ENCODE measurements at places on chromosomes 5 and 9.
A peak's percentile ranks its signal among the peaks of the same experiment; 100 is the strongest.

DNA sequence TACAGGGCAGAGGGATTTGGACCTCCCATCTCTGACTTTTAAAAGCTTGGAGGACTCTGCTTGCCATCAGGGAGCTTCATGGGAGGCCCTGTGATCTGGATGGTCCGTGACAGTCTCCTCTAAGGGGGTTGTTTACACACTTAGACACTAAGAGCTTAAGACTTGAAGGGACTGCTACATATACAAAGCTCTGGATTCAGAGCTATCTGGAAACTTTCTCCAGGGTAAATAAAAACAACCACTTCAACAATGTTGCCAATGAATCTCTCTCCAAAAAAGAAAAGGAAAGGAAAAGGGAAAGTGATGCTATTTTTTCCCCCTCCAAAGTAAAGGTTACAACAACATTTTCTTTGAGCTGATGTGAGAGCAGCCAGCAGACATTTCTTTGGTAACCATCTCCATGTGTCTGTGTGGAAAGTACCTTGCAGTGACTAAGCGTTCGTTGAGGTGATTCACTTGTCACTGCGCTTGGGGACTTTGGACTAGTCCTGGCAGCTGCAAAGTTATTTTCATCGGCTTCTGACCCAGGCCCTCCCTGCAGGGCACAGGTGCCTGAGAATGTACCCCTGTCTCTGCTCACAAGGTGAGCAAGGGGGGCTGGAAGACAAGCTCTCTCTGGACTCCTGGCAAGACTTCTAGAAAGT, 262.1 kb upstream of the KLF4 start:
- no peak for DNase-seq

DNA sequence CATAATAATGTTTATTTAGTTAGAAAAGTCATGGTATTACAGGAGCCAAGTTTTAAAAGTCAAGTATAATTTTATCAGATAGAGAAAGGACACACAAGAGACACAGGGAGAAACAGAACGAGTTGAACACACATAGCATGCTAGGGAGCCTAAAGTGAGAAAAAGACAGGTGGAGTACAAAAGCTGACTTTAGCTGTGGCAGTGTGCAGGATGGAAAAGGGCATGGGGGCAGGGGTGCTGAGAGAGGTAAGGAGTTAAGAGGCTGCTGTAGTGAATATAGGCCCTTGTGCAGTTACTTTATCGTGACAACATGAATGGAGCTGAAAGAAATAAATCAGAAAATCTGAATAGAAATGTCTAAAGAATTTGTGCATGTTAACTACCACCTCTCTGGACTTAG, 18.0 kb downstream of the HMGCS1 start:
- DNase-seq = no peak

GRCh38 chr9:16133556-16134227, 580.8 kb downstream of the CCDC171 start:
- DNase-seq = no peak

DNA sequence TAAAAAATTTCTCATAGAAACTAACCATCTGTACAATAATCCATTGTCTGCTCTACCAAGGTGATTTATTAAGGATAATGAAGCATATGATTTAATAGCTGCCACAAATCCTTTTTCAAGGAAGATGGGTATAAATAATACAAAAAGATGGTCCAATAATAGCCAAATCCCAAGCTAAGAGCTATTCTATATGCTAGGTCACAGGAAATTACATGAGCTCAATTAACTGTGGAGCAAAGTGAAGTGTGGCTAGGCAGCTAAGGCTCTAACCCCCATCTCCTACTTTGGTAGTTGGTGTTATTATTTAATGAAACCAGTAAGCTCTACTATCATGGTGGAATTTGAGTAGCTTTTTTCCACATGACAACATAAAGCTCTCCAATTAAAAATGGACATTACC, 1045.0 kb upstream of the DMAC1 start:
- no peak for DNase-seq

DNA sequence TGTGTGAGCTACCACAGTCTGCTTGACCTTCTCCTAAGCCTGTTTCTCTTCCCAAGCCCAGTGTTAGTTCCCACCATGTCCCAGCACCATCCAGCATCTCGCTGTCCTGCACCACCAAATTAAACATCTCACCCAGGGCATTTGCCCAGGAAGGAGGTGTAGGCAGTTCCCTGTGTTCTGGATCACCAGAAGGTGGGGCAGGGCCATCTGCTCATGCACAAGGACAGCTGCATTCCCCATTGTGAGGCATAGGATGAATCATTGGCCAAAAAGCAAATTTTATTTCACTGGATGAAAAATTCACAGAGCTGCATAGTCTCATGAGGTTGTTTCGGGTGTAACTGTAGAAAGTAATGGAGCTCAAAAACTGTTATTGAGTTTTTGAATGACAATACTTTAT, 89.5 kb upstream of the GRIA1 start:
- no peak for DNase-seq

DNA sequence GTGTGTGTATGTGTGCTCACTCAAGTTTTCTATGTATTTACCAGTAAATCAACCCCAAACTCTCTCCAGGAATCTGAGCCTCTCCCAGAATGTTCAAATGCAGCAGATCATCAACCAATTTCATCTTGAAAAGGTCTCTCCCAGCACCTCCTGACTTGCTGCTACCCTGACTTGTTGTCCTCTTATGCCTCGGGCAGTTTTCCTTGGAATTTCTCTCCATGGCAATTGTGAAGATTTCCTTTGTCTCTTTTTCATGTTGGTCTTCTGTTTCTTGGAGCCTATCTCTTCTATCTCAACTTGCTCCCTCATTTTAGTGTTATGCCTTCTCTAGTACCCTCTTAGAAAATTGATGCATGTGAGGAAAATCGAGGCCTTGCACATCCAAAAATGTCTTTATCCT, 303.6 kb upstream of the KIF2A start:
- no peak for DNase-seq

DNA sequence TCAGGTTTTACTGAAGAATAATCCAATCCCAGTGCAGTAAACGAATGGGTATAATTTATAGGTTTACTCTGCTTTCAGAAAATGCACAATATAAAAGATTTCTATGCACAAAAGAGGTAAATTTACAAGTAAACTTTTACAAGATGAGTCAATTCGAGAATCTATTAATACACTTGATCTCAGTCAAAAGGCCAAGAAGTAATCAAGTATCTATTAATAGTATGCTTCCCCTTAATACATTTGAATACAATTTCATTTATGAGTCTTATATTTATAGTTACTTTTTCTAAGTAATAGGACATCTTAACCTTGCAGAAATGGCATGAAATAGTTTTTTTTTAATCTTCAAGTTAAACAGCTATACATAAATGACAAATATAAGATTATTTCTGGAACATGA, 355.2 kb upstream of the EFNA5 start:
- no peak for DNase-seq

- peak; percentile 62 for DNase-seq
Observed at GRCh38 chr9:137545123-137545522, 5.1 kb downstream of the PNPLA7 start.

Measured in thoracic aorta (tissue), 2 donors.